Foreskin keratinocyte (primary cell): ENCODE measurements at places on chromosomes 13 and 19. TPM values are rescaled to one million over a fixed set of nuclear protein-coding genes. Genes with fewer than 3 reads are reported as not detected.

The SAFB2 gene
- total RNA-seq, result 25.1 and 32.8 TPM in 2 replicates

DNA sequence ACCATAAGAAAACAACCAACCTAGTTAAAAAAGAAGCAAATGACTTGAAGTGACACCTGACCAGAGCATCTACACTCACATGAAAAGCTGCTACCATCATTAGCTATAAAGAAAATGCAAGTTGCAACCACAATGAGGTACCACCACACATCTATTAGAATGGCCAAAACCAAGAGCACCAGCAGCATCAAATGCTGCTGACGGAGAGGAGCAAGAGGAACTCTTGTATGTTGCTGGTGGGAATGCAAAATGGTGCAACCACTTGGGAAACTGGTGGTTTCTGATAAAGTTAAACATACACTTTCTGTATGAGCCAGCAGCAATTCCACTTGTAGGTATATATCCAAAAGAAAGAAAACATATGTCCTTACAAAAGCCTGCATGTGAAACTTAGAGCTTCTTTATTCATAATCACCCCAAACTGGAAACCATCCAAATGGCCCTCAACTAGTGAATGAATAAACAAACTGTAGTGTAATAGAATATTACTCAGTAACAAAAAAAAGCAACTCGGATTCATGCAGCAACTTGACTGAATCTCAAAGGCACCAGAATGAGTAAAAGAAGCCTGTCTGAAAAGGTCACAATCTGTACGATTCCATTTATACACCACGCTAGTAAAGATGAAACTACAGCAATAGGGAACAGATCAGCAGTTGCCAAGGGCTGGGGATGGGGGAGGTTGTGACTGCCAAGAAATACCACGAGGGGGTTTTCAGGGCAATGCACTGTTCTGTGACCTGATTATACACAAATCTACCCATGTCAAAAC lies 60.9 kb upstream of the RANBP3 start:
- DNase-seq, result no peak

GRCh38 chr13:99373436-99373835 lies 66.2 kb upstream of the GPR183 start:
- no peak for DNase-seq

DNA sequence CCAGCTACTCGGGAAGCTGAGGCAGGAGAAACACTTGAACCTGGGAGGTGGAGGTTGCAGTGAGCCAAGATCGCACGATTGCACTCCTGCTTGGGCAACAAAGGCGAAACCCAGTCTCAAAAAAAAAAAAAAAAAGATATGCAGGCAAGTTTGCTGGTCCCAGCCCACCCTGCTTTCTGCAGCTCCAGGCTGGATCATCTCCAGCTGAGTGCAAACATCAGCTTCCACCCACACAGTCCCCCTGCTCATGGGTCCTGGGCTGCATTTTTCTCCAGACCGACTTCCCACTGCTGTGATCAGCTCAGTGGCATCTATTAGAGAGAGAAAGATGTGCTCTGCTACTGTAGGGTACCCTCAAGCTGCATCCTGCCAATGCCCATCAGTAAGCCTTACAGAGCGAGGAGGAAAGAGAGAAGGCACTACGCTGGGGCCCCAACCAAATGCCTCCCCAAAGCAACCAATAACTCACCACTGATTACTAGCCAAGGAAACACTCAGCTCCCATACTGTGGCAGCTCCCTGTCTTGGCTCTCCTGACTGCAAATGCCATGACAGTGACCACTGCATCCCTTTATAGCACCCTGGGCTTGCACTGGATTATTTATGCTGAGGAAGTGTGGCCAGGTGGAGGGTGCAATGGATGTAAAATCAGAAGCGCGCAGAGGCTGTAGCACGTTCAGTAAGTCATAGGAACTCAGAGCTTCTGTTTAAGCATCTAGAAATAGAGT lies 170.9 kb upstream of the ZNF507 start:
- no peak for DNase-seq

The ZNF91 gene
- total RNA-seq, result 9.8 and 10.3 TPM in 2 replicates

DNA sequence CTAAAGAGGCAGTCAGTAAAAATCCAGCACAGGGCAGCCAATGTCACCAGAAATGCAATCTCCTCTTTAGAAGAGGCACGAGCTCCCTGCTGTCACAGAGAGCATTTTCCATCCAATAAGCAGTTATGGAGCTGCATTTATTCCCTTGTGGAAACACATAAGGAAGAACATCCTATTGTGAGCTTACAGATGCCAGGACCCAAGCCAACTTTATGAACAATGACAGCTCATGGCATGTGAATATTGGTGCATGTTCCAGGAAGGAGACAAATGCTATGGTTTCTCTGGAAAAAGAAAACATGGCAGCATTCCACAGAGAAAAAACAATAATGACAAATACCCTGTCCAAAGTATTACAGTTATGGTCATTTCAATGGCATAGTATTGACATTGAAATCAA lies 955.6 kb downstream of the UQCRFS1 start:
- no peak for DNase-seq

DNA sequence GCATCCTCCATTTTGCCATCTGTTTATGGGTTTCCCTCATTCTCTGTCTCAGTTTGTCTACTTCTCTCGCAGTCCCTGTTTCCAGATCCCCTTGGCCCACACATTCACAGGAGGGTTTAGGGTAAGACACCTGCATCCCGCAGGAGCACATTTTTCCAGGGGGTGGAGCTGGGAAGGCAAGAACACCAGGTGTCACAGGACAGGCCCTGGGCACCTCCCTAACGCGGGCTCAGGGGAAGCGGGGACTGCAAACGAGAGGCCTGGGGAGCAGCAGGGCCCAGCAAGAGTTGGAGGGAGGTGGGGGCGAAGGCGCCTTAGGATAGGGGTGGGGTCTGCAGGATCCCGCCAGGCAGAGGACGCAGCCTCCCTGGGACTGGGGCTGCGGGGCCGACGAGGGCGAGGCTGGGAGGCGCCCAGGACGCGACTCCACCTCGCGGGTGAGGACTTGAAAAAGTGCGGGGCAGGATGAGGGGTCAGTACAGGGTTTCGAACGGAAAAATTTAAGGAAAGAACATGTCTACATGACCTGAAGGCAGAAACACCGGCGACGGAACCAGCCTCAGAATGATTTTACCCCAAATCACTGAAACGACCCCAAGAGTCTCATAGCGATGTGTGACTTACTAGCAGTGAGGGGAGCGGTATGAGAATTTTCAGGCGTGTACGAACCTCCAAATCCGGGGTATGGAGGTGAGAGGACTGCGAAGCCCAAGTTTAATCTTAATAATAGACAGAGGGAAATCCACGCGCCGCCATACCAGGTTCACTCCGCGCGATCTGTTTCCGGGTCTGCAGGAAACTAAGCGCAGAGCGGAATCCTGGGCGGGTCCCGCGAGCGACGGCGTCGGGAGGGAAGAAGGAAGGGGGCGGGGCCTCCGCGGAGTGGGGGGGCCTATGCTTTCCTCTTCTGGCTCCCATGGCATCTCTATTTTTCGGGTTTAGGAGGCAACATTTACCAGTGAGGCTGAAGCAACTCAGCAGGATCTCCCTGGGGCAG lies 7.1 kb upstream of the ERVV-2 start:
- DNase-seq, result peak; percentile 54

The EDDM13 gene
- 0.88 and 2.5 TPM in 2 replicates for total RNA-seq

GRCh38 chr19:40006273-40006691 lies 9.4 kb downstream of the ZNF546 start:
- DNase-seq, result peak; percentile 74

The MYH14 gene
- total RNA-seq, result 0.07 TPM in 1 of 2 replicates, not detected in the other

DNA sequence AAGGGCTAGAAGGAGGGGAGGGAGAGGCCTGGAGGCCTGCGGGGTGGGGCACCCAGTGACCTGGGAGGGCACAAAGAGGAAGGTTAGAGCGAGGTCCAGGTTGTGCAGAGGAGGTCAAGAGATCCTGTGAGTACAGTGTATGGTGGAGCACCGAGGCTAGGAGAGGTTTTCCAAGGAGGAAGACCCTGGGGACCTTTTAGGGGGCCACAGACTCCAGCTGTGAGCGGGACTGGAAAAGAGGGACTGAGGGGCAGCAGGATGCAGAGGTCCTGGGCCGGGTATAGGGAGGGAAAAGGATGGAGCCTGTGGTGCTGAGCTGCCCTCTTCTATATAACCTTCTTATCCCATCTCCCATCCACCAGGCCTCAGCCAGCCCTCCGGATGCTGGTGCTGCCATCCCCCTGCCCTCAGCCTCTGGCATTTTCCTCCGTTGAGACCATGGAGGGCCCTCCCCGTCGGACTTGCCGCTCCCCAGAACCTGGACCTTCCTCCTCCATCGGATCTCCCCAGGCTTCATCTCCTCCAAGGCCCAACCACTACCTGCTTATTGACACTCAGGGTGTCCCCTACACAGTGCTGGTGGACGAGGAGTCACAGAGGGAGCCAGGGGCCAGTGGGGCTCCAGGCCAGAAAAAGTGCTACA lies 863 bp downstream of the ZNF581 start:
- no peak for DNase-seq

- no peak for DNase-seq
These were observed 550 bp upstream of the DLL3 start for GRCh38 chr19:39497996-39498797.

DNA sequence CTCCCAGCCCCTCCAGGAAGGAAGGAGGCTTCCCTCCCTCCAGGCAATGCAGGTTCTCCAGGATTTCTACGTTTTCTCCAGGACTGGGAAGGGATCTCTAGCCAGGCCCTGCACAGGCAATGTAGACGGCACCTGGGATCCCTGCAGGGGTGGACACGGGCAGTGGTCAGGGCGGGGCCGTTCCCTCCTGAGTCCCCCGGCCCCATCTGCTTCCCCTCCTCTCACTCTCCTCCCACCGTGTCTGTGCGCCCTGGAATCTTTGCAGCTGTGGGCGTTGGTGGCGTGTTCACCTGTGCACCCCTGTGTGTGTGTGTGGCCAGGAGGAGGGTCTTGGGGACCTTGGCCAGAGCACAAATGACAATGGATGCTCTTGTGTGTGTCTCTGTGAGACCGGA lies 10.0 kb downstream of the NRTN start:
- DNase-seq, result no peak

GRCh38 chr19:36707134-36707533 lies 19.7 kb downstream of the ZNF567 start:
- no peak for DNase-seq

GRCh38 chr13:100534911-100535310 lies 53.7 kb downstream of the GGACT start:
- no peak for DNase-seq

DNA sequence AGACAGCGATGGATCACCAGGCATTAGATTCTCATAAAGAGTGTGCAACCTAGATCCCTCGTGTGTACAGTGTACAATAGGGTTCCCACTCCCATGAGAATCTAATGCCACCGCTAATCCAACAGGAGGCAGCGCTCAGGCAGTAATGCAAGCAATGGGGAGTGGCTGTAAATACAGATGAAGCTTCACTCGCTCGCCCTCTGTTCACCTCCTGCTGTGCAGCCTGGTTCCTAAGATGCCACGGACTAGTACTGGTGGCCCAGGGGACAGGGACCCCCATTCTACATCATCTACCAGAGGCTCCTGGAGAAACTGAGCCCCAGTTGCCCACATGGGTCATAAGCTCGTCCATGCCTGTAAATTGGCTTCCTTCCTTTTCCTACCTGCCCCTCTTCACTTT lies 8.0 kb downstream of the CLEC4M start:
- DNase-seq, result no peak

DNA sequence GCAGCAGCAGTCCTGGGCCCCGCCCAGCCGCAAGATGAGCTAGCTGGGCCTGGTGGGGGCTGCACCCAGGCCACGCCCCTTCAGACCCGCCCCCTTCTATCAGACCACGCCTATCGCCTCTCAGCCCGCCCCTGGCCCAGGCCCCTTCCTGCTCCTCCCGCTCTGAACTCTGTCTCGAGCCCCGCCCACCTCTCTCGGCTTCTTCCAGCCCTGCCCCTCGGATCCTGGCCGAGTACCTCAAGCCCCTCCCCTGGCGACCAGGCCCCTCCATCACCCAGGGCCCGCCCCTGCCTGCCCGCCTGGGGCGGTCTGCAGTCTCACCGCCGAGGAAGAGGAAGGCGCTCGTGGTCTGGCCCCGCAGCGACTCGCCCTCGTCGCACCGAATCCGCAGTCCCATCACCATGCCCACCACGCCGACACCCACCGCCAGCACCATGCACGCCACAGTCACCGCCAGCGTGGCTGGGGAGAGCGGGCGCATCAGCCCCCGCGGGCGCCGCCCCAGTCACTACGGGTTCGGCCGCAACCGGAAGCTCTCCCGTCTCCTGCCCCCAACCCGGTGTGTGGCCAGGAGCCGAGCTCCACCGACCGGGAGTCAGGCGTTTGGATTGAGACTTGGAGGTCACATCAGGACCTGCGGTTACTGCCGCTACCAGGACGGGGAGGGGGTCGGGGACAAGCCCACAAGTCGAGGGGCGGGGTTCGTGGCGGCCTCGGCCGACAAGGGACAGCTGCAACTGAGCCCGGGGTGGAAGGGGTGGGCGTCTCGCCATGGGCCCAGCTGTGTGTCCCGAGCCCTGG lies 1.0 kb downstream of the CLDND2 start:
- DNase-seq, result peak; percentile 93

- no peak for DNase-seq
These were observed 642.3 kb downstream of the TBC1D4 start for GRCh38 chr13:74839656-74840055.

The SLC1A6 gene
- not detected in 2 replicates for total RNA-seq

DNA sequence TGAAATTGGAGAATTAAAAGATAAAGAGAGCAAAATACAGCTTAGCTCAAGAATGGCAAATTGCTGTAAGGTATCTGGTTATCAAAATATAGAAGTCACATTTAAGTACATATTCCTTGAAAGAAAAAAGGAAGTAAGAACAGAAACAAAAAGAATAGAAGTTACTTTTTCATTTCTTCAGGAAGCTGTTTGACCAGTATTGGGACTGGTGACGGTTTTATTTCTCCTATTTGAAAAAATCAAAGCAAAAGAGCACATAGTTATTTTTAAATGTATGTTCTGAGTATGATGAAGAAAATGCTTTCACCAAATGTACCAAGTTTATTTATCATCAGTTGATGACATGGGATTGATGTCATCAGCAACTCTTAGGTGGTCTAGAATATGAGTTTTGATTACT lies 83.1 kb upstream of the OXGR1 start:
- DNase-seq, result no peak

DNA sequence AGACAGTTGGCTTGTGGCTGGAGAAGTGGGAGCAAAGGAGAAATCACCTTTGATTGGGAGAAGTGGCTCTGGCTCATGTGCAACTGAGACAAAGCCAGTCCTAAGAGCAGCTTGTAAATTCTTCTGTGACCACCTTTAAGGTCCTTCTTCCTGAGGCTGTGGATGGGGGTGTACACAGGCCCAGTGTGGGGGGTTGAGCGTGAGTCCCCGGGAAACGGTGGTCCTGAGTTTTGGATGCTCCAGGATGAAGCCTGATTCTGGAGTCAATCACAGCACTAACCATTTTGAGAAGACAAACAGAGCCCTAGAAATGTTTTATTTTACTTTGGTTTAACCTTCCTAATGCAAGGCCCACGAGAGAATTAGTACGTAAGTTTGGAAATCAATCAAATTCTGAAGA lies 3.9 kb upstream of the CEBPA start:
- no peak for DNase-seq
